ENCODE measurements at places on chromosomes 11 and 22.
A peak's percentile ranks its signal among the peaks of the same experiment; 100 is the strongest.

DNA sequence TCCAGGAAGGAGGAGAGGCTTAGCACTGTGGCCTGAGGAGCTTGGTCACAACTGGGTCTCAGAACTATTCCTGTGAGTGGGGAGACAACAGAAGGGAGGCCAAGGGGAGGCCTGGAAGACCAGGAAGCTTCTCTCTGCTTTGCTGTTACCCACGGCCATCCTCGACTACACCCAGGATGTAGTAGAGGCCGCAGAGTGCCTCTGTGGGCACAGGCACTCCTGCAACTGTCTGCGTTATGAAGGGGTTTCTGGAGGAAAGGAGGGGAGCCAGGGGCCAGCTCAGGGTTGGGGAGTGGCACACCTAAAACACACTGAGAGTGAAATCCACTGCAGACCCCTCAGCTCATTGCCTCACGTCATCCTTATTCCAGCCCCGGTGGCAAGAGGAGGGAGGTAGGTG lies 3.8 kb upstream of the MFRP start:
- no peak for DNase-seq

- no peak for DNase-seq
Observed at GRCh38 chr11:61978703-61979661, 11.5 kb upstream of the FTH1 start.

GRCh38 chr11:112403432-112403831 lies 142.8 kb upstream of the PLET1 start:
- no peak for DNase-seq

GRCh38 chr22:27919942-27920755 lies 1.1 kb upstream of the PITPNB start:
- DNase-seq, result no peak

GRCh38 chr22:26463101-26463661 lies 20.4 kb downstream of the HPS4 start:
- no peak for DNase-seq

DNA sequence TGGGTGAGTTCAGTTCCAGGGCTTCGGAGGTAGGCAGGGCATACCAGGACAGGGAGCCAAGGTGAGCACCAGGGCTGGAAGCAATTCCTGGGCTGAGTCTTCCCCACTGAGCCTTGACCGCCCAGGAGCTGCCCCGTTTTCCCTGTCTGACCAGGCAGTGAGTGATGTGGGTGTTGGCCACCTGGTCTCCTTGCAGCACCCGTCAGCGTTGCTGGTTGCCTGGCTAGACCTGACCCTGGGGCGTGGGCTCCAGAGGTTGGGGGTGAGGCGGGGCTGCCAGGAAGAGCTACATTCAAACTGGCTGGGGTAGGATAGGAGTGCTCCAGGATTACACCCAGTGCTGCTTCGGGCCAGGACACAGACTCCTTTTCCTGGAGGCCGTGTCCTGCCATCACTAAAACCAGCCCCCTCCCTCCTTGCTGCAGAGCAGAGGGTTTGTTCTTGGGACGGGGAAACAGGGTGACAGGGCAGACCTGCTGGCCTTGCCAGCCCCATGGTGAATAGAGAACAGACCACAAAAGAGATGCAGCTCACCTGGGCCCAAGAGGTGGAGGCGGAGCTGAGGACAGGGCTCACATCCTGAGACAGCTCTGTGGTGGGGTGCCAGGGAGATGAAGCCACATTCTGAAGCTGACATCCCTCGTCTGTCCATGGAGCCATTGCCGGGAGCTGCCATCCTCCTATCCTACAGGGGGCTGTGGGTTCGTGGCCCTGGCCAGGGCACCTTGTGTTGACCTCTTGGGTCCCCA lies 14.2 kb downstream of the INCENP start:
- no peak for DNase-seq

GRCh38 chr22:41177622-41178424 lies 27.3 kb upstream of the L3MBTL2 start:
- no peak for DNase-seq

GRCh38 chr22:42300259-42301076 lies 30.0 kb upstream of the TCF20 start:
- no peak for DNase-seq

DNA sequence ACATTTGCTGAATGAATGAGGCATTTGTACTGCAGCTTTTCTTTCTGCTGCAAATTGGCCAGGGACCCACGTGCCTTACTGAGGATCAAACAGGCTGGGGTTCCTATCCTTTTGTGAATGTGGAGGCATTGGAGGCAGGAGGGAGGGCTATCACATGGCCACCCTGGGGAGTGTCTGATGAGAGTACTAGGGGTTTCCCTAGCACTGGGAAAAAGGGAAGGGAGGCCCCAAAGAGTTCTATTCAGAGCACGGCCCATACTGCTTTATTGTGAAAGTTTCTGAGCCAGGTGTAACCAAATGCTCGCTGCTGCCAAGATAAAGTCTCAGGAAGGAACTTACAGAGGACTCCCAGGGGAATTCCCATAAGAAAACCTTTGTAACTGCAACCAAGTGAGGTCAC lies 78.4 kb upstream of the ANO1 start:
- no peak for DNase-seq

- no peak for DNase-seq
Observed at GRCh38 chr22:20638507-20638870, 131.1 kb downstream of the MED15 start.

- DNase-seq, result no peak
Observed at GRCh38 chr11:28289444-28289843, 181.3 kb downstream of the METTL15 start.

DNA sequence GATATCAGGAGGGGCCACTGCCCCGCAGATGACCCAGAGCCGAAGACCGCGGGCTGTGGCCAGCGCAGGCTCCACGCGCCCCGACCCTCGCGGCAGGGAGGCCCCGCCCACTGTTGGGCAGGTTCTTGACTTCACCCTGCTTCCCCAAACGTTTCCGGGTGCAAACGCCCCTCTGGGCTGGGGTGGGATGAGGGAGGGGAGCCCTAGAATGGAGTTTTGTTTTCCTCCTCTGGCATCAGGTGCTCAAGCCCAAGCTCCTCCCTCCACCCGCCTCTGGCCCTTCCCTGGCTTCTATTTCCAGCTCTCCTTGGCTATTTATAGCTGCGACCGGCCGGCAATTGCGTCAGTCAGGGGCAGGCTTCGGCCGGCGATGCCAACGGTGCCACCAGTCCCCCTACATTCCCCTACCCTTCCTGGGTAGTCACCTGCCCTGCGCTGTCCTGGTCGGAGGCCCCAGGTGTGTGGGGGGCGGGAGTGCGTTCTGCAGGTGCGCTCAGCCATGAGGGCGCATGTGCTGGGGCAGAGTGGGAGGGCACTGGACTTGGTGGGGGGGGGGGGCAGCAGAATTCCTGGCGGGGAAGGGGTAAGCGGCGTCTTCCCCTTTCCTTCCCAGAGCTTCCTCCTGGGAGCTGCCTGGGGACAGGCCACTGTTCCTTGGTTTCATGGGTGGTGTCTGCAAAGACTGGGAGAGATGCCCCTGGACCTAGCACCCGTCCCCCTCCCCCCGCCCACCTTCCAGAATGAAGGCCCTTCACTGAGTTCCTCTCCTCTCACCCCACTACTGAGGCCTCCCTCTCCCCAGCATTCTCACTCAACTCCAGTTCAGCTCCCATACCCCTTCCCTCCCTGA lies 23.6 kb downstream of the DUSP8 start:
- no peak for DNase-seq

DNA sequence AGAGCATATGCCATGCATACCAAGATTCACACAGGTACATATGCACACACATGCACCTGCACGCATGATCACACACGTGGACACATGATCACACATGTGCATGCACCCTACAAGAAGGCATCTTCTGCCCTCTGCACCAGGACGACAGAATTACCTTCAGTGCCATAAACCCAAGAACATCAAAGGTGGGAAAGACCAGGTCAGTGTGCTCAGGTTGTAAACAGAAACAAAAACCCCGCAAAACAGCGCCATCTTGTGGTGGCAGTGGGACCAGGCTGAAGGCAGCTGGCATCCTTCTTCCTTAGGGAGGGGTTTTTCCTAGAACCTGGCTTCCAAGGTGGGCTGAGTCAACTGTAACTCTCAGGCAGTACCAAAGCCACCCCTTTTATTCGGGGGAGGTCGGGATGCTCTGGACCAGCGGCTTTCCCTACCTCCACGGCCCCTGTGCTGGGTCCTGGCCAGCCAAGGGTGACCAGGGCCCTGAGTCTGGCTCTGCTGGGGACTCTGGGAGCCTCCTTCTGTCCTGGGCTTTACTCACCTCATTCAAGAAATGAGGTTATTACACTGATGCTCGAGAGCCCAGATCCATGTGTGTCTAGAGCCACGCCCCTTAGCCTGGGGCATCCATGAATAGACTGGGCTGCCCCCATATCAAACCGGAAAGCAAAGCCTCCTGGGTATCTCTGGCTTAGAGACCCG lies 69.4 kb upstream of the FGF3 start:
- no peak for DNase-seq

- no peak for DNase-seq
Observed at GRCh38 chr11:90874281-90874680, 651.4 kb upstream of the CHORDC1 start.

DNA sequence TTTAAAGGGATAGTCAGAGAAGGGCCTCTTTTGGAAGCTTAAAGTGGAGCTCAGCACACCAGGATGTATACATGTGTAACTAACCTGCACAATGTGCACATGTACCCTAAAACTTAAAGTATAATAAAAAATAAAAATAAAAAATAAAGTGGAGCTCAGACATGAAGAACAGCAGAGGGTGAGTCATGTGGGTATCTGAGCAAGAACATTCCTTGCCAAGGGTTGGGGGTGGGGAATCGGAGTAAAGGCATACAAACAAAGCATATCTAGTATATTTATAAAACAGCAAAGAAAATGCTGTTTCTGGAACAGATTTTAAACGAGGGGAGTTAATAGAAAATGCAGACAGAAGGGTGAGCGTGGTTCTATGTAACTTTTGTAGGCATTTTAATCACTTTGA lies 562.6 kb upstream of the ANO3 start:
- no peak for DNase-seq

DNA sequence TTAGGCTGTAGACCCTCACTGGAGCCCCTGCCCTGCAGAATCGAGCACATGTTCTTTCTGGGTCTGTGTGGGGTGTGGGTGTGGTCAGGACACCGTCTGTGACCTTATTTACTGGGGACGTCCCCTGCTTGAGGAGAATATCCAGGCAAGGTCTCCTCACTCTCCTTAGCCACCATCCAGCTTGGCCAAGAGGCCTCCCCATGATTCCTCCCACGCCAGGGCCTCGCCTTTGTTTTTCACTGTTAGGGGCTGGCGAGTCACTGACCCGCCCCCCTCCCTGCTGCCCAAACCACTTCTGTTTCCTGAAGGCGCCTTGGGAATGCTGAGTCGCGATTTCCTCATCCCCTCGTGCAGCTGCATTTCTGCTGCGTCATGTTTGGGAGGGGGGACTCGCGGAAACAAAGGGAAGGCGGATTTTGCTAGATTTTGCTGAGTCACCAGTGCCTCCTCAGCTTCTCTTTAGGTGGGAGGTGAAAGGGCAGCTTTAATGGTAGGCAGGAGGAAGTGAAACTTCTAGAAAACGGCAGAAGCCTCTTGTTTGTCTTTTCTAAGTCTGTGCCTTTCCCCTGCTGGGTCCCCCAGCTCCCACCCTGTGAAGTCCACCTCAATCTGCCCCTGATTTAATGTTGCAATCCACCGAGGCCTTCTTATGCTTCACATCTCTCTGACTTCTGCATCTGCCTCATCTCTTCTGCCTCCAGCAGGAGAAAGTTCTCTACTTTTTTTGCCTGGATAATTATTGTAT lies 4.0 kb upstream of the HMOX1 start:
- DNase-seq, result peak; percentile 60

DNA sequence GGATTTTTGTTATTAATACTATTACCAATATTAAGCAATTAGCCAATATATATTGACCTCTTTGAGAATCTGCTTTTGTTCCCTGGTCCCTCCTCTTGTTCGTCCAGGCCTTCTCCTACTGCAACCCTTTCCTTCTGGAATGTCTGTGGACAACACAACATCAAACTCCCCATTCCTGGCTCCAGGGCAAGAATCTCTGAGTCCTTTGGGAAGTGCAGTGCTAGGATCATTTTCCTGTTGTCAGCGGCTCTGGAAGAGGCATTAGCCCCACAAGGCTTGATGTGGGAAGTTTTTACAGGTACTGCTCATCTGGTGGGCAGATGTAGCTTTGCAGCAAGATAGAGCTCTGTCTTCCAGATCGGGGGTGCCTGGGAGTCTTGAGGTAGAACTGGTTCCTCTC lies 74.3 kb downstream of the RPUSD4 start:
- DNase-seq, result no peak

- DNase-seq, result no peak
Observed at GRCh38 chr22:32617903-32618302, 143.3 kb downstream of the FBXO7 start.

GRCh38 chr11:3964056-3964455 lies 108.6 kb downstream of the STIM1 start:
- no peak for DNase-seq

DNA sequence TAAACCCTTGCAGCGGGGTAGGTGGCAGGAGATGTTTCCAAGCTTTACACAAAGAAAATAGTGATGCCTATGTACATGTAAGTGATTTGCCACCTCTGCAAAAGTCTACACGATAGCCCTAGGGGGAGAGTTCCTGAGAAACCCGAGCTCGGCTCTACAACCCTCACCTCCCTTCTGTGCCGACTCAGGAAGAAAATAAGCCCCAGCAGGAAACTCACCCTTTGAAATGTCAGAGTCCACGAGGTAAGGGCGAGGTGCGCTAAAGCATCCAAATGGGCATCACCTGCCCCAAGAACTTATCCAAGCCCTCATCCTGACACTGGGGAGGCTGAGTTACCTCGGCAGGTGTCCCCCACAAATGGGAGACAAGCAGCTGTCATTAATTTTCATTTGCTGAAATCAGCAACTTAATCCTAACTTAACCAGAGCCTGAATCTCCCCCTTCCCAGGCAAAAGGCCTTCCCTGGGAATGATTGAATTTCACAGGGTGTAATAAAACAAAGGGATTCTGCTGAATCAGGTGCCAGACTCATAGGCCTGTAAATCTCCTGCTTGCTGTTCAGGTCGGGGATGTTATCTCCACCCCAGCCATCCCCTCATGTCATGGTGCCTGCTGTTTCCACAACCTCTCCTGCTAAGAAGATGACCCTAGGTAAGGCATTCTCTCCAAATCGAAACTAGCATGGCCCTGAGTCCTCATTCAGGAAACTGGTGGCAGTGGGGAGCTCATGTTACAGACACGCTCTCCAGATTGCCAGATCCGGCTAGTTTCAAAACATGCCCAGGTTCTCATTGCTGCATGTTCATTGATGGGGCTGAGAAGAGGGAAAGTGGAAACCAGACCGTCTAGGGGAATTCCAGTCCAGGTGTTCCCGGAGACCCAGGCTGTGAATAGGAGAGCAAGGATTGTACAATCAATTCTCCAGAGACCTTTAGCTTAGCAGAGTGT lies 105.3 kb upstream of the KIRREL3 start:
- DNase-seq, result no peak

All from esophagus squamous epithelium (tissue), 5 donors.